ENCODE measurements at places on chromosomes 7 and 10. TPM values are rescaled to one million over a fixed set of nuclear protein-coding genes. Genes with fewer than 3 reads are reported as not detected.

GRCh38 chr10:60986791-60987190, 42.8 kb upstream of the RHOBTB1 start:
- H3K36me3 ChIP-seq: no peaks in the 10 kb centered on the region
- H3K4me1 ChIP-seq: no peaks in the 10 kb centered on the region
- DNase-seq: no peak
- H3K27me3 ChIP-seq: no peaks in the 10 kb centered on the region
- H3K27ac ChIP-seq: no peak overlapping the region

DNA sequence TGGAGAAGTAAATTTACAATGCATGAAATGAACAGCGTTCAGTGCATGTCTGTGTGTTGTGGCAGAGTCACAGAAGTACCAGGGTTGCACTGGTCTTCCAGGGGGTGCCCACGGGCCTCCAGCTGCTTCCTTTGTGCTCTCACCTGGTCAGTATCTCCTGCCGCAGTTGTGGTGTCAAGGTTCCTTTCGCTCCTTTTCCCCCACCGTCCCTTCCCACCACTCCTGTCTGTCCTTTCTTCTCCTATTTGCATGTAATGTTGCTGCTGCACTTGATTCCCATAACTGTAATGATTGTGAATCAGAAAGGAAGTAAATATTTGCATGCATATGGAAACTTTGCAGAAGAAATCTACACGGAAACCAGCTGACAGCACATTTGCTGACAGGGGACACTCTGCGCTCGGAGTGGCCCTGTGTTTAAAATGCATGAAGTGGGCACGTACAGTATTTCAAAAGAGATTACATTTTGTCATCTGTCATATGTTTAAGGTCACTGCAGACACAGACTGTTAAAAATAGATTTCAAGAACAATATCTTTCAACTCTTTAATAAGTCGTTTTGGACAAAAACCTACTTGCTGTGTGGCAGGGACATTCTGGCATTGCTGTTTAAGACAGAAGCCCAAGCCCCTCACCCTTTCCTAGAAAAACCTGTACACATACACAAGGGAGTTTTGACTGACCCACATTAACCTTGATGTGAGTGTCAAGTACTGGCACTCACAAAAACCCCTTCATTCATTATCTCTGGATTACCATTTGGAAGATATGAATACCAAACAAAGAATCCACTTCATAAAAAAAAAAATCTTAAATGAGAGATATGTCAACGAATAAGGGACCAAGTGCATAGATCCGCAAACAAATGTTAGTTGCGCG, 336.7 kb upstream of the KLF6 start:
- H3K4me1 ChIP-seq: peaks cover 13% of the 10 kb centered on the region
- no peaks in the 10 kb centered on the region for H3K27me3 ChIP-seq
- H3K27ac ChIP-seq: no peak overlapping the region
- H3K36me3 ChIP-seq: no peaks in the 10 kb centered on the region

- H3K27ac ChIP-seq: no peak overlapping the region
- H3K4me1 ChIP-seq: peaks cover 7% of the 10 kb centered on the region
- H3K27me3 ChIP-seq: peaks cover 33% of the 10 kb centered on the region
Observed at GRCh38 chr7:157682946-157683746, 346.3 kb downstream of the DNAJB6 start.

- no peaks in the 10 kb centered on the region for H3K27me3 ChIP-seq
- H3K4me1 ChIP-seq: no peaks in the 10 kb centered on the region
- H3K36me3 ChIP-seq: no peaks in the 10 kb centered on the region
- DNase-seq: no peak
- no peak overlapping the region for H3K27ac ChIP-seq
Observed at GRCh38 chr10:112819231-112819630, 130.8 kb upstream of the TCF7L2 start.

DNA sequence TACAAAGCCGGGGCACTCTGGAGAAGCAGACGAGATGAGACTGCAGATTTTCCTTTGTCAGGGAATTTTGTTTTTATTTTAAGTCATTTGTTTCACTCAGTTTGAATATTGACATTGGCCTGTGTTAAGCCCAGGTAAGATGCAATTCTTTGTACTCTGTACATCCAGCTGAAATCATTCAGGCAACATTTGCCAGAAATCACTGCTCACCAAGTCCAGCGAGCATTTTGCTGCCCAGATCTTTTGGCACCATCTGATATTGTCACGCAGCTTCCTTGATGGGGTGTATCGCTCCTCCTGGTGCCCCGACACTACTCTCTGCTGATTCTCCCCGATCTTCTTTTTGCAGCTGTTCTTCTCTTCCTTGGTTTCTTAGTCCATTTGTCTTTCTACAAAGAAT, 261.7 kb downstream of the GALNT17 start:
- H3K27ac ChIP-seq: no peak overlapping the region
- no peak overlapping the region for H3K4me3 ChIP-seq
- H3K27me3 ChIP-seq: no peaks in the 10 kb centered on the region
- no peaks in the 10 kb centered on the region for H3K4me1 ChIP-seq

- no peak overlapping the region for H3K27ac ChIP-seq
- no peak for DNase-seq
- H3K36me3 ChIP-seq: peaks cover 57% of the 10 kb centered on the region
- H3K4me1 ChIP-seq: peaks cover 43% of the 10 kb centered on the region
Observed at GRCh38 chr10:75021379-75022249, 89.8 kb upstream of the SAMD8 start.

GRCh38 chr10:22589851-22590514, 124.4 kb downstream of the PIP4K2A start:
- DNase-seq: no peak
- H3K36me3 ChIP-seq: peaks cover 7% of the 10 kb centered on the region
- H3K27ac ChIP-seq: no peak overlapping the region
- H3K4me1 ChIP-seq: no peaks in the 10 kb centered on the region
- no peak overlapping the region for H3K4me3 ChIP-seq
- H3K27me3 ChIP-seq: no peaks in the 10 kb centered on the region

- H3K4me3 ChIP-seq: no peak overlapping the region
- no peak for DNase-seq
- no peak overlapping the region for H3K27ac ChIP-seq
- peaks cover 12% of the 10 kb centered on the region for H3K4me1 ChIP-seq
- H3K27me3 ChIP-seq: no peaks in the 10 kb centered on the region
Observed at GRCh38 chr10:107168738-107169137, 4.2 kb upstream of the SORCS1 start.

- no peak for DNase-seq
- no peaks in the 10 kb centered on the region for H3K4me1 ChIP-seq
- H3K4me3 ChIP-seq: no peak overlapping the region
- H3K27ac ChIP-seq: no peak overlapping the region
- H3K36me3 ChIP-seq: no peaks in the 10 kb centered on the region
Observed at GRCh38 chr10:34403512-34403911, 411.6 kb downstream of the PARD3 start.

- peaks cover 43% of the 10 kb centered on the region for H3K4me1 ChIP-seq
- no peak for DNase-seq
- H3K27ac ChIP-seq: no peak overlapping the region
- no peaks in the 10 kb centered on the region for H3K36me3 ChIP-seq
- no peak overlapping the region for H3K4me3 ChIP-seq
Observed at GRCh38 chr10:95784279-95784913, 28.4 kb downstream of the ENTPD1 start.

DNA sequence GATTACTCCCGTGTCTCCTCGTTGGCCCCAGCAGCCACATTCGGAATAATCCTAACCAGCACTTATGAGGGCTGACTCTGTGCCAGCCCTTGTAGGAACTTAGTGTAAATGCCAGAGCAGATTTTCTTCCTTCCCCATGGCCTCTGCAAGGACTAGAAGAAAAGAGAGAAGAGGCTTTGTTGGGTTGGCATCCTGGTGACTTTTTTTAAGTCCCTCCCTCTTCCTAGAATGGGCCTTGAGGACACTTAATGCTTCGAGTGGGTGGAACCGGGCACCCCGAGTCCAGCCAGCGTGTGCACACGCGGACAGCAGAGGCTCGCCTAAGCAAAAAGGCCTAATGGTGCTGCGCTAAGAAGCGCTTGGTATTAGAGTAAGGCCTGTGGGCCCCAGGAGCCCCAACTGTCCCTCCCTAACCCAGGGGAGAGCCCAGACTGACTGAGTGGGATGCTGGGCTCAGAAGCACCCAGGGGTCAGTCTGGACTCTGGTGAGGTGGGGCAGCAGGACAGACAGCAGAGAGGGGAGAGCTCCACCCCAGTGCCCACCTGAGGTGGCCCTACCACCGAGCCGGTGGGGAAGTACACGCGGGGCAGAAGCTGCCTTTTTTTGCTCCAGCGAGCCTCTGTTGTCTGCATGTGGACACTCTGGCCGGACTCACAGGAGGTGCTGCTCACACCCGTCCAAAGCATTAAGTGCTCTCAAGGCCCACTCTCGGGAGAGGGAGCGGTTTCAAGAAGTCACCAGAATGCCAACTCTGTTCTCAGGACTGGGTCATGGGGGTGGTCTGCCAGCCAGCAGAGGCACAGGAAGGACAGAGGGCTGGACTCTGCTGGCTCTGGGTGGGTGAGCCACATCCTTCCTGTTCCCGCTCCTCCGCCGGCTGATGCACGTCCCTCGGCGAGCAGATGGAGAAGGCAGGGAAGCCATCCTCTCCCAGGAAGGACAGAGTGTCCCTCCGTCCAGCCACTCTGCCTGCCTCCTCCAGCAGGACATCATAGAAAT, 12.5 kb downstream of the ITPRIP start:
- peak overlapping the region; percentile 12 for H3K4me3 ChIP-seq
- peak overlapping the region; percentile 99 for H3K27ac ChIP-seq
- H3K4me1 ChIP-seq: peaks cover 100% of the 10 kb centered on the region
- no peak for DNase-seq
- H3K27me3 ChIP-seq: no peaks in the 10 kb centered on the region

MYO3A gene
- total RNA-seq: not detected

NUTM2B gene
- 0.34 TPM for total RNA-seq

TFPI2 gene
- total RNA-seq: not detected

ASIC3 gene
- 1.5 TPM for total RNA-seq

STEAP1B gene
- 1.6 TPM for total RNA-seq
